Stimulated activated effector memory CD8-positive, alpha-beta T cell treated with anti-CD3 and anti-CD28 coated beads, Interleukin-12 subunit alpha, Interleukin-12 subunit beta, amount 100 ng/mL, for 72 hours (primary cell): ENCODE measurements at places on chromosomes 2 and 18.

- no peak for DNase-seq
Observed at GRCh38 chr2:74499940-74500577, 656 bp upstream of the LBX2 start.

DNA sequence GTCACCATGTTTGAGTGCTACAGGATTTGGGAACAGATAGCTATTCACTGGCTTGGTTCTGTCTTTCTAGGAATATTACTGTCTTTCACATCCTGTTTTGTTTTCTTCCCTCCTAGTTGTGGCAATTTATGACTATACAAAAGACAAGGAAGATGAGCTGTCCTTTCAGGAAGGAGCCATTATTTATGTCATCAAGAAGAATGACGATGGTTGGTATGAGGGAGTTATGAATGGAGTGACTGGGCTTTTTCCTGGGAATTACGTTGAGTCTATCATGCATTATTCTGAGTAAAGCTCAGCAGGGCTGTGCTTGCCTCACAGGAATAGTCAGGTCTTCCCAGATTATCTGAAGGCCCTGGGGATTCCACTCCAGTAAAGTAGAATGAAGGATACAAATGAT lies 98.9 kb downstream of the ABI2 start:
- no peak for DNase-seq

GRCh38 chr2:98378901-98379300 lies 32.6 kb downstream of the CNGA3 start:
- no peak for DNase-seq

GRCh38 chr2:75186821-75187220 lies 12.5 kb downstream of the TACR1 start:
- no peak for DNase-seq

- DNase-seq = no peak
Observed at GRCh38 chr18:58886864-58887612, 22.4 kb downstream of the ZNF532 start.

DNA sequence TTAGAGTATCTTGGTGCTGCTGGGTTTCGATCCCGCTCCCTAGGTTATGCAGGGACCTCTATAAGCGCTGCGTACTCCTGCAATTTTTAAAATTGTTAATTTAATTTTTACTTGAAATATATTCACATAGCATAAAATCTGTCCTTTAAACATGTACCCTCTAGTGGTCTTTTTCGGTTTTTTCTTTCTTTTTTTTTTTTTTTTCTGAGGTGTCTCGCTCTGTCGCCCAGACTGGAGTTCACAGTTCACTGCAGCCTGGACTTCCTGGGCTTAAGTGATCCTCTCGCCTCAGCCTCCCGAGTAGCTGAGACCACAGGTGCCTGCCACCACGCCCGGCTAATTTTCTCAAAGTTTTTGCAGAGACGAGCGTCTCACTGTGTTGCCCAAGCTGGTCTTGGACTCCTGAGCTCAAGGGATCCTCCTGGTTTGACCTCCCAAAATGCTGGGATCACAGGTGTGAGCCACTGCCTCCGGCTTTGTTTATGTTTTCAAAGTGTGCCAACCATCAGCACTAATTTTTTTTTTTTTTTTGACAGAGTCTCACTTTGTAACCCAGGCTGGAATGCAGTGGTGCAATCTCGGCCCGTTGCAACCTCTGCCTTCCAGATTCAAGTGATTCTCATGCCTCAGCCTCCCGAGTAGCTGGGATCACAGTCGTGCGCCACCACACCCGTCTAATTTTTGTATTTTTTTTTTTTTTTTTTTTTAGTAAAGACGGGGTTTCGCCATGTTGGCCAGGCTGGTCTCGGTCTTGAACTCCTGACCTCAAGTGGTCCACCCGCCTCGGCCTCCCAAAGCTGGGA lies 585 bp upstream of the MOB1A start:
- peak; percentile 68 for DNase-seq

DNA sequence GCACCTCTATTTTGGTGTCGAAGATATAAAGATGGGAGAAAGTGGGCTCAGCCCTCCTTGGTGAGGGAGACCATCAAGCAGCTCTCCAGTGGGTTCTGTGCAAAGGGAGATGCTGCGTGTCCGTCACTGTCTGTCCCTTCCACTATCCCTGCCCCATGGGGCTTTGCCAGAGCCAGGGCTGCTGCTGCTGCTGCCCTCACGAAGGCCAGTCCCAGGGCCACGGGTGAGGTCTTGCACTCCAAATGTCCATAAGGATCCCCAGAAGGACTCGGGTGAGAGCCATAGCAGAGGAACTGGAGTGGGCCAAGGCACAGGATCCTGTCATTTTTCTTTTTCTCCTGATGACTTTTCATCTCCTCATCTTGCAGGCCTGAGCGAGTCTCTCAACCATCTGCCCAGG lies 3.7 kb upstream of the DIPK1C start:
- DNase-seq = no peak

DNA sequence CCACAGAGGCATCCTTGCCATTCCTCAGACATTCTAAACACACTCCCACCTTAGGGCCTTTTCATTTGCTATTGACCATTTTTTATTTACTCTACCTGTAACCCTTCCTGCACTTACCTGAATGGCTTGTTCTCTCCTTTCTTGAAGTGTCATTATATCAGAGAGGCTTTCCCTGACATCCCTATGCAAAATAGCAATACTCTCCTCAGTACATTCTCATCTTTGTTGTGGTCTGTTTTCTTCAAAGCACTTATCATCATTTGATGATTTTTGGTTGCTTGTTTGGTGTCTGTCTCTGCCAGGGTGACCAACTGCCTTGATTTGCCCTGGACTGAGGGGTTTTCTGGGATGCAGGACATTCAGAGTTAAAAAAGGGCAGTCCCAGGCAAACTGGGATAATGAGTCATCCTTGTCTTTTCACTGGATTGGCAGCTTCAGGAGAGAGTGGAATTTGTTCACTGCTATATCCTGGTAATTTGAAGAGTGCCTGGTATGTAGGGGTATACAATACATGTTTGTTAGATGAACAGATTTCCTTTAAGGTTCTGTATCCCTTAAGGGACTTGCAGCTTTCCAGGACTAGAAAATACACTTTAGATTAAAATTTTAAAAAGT lies 102.4 kb downstream of the BABAM2 start:
- no peak for DNase-seq

GRCh38 chr18:5519448-5520298 lies 24.1 kb downstream of the EPB41L3 start:
- no peak for DNase-seq

- no peak for DNase-seq
Observed at GRCh38 chr2:127320586-127321275, 26.8 kb upstream of the ERCC3 start.

DNA sequence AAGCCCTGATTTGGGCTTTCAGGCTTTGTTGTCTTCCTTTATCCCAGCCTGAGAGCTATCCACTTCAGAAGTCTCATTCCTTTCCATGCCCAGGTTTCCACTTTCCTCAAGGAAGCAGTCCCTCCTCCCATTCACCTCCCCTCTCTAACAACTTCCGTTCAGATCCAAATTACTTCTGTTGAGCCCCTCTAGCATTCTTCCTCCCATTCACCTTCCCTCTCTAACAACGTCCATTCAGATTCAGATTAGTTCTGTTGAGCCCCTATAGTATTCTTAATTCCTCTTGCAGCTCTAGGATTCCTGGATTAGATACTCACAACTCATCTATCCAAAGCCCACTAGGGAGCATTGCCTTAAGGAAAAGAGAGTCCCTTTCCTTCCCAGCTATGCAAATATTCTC lies 216.8 kb downstream of the RAD51AP2 start:
- no peak for DNase-seq

DNA sequence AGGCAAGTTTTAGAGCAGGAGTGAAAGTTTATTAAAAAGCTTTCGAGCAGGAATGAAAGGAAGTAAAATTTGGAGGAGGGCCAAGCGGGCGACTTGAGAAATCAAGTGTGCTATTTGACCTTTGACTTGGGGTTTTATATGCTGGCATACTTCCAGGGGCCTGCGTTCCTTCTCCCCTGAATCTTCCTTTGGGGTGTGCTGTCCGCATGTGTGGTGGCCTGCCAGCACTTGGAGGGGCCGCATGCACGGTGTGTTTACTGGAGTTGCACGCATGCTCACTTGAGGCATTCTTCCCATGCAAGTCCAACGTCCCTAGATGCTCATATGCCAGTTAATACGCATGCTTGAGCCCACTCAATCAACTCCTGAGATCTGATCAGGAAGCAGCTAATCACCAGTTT lies 78.3 kb upstream of the MAP4K4 start:
- no peak for DNase-seq

GRCh38 chr2:39743269-39743776 lies 35.7 kb downstream of the THUMPD2 start:
- DNase-seq = no peak

- DNase-seq = no peak
Observed at GRCh38 chr2:7432436-7432835, 515.2 kb downstream of the RNF144A start.

- no peak for DNase-seq
Observed at GRCh38 chr2:29372185-29372584, 257.0 kb downstream of the CLIP4 start.

GRCh38 chr2:19649785-19650380 lies 251.9 kb downstream of the TTC32 start:
- no peak for DNase-seq

DNA sequence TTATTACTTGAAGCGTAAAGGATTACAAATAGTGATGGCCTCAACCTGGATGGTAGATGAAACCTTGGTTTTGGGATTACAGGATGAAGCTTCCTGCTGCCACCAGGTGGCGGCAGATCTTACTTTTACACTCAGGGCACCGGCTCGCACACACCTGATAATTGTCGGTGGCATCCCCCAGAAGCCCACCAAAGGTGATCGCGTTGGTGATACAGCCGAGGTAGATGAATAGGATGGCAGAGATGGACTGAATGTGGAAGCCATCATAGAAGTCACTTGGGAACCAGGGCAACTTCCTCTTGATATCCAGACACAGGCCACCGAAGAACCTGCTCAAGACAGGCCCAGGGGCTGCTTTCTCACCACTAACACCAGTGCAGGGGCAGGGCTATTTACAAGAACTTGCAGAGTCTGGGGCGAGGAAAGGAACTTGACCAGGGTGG lies 51.8 kb downstream of the MTHFD2 start:
- peak; percentile 70 for DNase-seq

GRCh38 chr2:188993247-188993646 lies 19.1 kb downstream of the COL3A1 start:
- no peak for DNase-seq

DNA sequence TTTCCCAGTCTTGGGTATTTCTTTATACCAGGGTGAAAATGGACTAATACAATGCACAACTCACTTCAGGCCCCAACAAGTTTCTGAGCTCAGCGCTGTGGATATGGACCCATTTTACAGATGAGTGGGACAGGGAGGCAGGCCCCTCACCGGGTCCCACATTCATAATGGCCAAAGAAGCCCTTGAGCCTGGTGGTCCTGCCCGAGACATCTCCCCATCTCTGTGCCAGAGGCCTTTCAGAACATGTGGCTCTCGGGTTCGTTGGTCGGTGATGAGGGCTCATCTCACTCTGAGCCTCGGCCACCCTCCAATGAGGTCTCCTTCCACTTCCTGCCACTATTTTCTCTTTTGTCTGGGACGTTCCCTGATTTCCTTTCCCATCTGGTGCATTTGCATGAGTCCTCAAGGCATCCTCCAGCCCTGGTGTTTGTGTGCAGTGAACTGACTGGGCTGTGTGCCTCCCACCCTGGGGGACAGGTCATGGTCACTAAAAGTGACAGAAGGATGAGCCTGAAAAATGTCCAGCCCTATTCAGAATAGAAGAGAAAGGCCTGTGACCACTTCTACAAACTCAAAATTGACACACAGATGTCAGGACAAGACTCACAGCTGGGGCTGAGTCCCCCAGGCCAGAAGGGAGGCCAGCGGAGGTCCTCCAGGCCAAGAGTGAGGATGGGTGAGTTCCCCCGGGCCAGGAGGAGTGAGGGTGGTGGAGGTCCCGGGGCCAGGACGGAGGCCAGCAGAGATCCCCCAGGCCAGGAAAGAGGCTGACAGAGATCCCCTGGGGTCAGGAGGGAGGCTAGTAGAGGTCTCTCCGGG lies 134.5 kb downstream of the PTGR3 start:
- peak; percentile 42 for DNase-seq

GRCh38 chr2:49286045-49286444 lies 131.7 kb upstream of the FSHR start:
- DNase-seq = no peak

DNA sequence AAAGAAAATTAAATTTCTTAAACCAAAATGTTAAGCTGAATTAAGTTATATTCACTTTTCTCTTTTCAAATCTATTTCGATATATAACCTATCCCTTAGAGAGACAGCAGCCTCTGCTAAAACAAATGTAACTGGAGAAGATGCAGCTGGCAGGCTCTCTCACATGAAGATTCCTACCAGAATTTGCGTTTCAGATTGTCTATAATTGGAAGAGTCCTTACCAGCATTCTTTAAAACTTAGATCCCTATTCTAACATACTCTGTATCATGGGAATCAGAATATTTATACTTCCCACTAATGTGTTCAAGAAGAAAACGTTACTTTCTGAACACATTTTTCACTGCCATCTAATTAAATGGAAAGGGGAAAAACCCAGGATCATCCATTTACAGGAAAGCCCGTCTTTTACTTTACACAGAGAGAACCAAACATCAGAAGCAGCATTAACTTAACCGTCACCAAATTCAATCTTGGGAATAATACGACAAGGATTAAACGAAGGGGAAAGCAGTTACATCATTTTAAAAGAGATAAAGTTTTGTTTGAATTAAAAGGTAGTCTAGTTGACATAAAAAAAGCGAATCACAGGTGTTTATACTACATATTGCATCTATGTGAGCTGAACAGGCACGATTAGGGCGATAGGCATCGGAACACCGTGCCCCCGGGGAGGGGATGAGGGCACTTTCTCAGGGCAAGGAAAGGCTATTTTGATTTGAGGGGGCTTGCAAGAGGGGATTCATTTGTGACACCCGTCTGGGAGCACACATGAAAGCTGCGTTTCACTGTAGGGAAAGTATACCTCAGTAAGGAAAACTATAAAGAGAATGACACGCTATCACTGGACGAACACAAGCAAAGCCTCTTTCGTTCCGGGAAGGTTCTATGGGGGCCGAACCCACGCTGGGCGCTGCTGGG lies 1.3 kb downstream of the PTPN2 start:
- DNase-seq = no peak

GRCh38 chr18:10148189-10148929 lies 234.5 kb downstream of the VAPA start:
- DNase-seq = no peak

DNA sequence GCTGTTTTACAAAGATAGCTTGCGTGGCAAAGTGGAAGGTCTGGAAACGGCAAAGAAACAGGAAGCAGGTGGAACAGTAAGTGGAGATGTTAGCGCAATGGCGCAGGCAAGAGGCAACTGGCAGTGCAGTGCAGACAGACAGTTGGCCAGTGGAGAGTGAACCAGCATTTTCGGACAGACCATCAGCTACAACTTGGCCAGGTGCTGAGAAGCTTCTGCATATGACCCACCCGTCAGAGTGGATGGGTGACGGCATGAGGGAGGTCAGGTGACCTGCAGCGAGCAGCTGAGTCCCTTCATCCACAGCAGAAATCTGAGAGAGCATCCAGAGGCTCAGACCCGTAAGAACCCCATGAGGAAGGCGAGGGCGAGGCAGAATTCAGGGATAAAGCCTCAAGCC lies 33.8 kb downstream of the NPC1 start:
- DNase-seq = no peak

GRCh38 chr2:142973160-142973821 lies 95.8 kb downstream of the KYNU start:
- DNase-seq = no peak
